AG09319 (cell line): ENCODE measurements at places on chromosomes 11 and 22.
A peak's percentile ranks its signal among the peaks of the same experiment; 100 is the strongest.

GRCh38 chr11:46677991-46678740 lies 22.3 kb downstream of the ARHGAP1 start:
- DNase-seq, result no peak

DNA sequence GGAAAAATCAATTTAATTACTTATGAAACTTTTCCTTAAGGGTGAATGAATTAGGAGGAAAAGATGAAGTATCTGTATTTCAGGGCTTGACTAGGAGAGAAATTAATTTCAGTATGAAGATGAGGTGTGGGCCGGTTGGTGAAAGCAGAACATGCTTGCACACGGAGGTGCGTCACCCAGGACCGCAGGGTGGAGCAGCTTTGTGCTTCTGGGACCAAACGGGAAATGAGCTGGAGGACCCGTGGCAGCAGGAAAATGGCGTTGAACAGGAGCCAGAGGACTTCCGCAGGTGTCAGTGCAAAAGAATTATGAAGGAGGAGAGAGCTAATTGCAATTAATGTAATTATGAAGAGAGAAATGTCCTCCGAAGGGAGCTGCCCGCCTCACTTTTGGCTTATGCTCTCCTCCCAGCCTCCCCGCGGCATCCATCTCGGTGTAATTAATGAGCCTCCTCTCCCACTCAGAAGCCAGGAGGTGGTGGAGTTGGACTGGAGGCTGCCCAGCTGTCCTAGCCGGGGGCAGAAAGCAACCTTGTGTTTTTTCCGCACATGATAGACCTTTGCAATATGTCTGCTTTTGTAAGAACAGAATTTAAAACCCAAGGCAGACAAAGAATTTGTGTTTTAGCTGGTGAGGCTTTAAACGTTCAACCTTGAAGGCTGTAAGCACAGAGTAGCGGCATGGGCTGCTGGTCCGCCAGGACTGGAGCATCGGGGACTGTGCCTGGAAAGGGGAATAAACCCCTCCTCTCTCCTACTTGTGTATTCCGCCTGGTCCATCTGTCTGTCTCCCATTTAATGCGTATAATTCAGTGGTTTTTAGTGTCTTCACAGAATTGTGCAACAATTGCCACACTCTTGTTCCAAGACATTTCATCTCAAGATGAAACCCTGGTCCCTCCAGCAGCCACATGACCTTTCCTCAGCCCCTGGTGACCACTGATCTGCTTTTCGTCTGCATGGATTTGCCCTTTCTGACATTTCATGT lies 180.6 kb downstream of the TBC1D22A start:
- DNase-seq, result no peak

DNA sequence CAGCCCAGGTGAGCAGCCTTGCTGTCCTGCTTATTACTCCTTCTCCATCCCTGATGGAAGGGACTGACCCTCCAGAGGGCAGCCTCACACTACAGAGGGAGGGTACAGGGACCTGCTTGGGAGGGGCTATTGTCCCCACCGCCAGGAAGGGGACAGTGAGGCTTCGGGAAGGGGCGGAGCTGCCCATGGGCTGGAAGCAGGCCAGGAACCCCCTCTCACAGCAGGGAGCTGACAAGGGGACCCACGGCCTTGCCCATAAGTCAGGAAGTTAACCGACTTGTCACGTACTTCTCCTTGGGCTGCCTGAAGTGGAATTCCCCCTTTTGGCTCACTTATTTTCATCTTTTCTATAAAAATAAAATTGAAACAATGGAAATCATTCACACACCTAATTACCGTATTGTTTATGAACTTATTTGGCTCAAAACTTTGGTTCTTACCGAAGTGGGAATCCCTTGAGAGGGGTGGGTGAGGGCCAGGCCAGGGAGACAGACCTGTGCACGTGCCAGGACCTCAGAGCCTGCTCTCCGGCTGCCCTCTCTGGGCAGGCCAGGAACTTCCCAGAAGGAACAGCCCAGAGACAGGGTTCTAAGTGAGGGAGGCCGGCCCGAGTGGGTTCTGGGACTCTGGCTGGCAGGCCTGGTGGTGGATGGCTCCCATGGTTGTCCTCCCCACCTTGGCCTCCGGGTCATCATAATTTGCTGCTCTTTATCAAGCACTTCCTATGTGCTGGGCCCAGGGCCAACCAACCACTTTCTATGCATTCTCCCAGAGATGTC lies 5.8 kb downstream of the MGAT3 start:
- DNase-seq, result no peak

- DNase-seq, result no peak
These were observed 83.6 kb upstream of the RASSF10 start for GRCh38 chr11:12925520-12925919.

DNA sequence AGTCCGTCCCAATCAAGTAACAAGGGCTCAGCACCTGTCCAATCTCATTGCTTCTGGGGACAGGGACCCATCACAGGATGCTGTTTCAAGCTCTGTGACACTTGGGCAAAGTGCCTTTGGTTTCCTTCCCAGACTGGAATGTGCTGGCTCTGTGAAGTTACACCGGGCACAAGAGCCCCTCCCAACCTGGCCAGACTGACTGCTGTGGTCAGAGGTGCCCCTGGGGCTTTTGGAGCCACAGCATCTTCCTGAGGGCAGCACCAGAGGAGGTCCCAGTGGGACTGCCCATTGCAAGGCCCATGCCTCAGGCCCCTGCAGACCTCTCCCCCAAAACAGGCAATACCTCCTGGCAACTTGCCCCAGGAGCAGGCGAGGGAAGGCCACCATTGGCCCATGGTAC lies 155.2 kb upstream of the GRK3 start:
- DNase-seq, result no peak

DNA sequence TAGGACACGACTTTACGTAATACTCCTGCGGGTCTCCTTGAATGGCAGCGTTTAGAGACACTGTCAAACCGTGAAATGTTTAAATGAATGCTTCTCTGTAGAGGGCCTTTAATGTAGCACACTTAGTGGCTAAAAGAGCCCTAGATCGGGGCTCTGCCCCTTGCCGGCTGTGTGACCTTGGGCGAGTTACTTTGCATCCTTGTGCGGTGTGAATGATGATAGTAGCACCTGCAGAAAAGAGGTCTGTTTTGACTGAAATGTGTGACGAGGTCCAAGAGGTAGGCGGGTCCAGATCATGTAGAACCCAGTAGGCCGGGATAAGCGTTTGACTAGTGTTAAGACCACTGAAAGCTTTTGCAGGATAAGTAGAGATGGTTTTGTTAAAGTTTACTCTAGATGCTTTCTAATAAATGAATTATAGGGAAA lies 866 bp downstream of the MED17 start:
- DNase-seq, result no peak

DNA sequence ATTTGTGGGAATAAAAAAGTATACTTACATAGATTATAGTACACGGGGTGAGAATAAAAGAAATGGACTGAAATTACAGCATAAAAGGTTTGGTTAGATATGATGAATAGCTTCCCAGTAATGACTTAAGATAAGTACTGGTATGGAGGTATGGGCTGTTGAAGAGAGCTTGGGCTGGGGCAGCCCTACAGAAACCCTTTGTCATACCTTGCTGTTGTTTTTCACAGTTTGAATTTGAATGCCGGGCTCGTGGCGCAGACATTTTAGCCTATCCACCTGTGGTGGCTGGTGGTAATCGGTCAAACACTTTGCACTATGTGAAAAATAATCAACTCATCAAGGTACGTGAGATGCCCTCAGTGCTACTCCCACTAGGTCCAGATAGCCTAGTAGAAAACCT lies 42.3 kb upstream of the RBX1 start:
- no peak for DNase-seq

DNA sequence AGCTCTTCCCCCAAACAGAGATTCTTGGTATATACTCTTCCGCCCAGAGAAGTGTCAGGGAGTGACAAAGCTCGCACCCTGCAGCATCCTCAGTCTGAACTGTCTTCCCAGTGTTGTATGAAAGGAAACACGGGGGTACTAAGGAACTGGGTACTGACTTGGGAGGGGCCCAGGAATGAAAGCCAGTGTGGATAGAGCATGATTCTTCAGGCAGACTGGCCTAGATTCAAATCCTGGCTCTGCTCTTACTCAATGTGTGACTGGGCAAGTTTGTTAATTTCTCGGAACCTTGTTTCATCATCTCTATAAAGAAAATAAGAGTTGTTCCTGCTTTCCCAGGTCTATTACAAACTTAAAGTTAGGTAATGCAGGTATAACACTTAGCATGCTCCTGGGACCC lies 266.0 kb upstream of the NARS2 start:
- peak; percentile 64 for DNase-seq

DNA sequence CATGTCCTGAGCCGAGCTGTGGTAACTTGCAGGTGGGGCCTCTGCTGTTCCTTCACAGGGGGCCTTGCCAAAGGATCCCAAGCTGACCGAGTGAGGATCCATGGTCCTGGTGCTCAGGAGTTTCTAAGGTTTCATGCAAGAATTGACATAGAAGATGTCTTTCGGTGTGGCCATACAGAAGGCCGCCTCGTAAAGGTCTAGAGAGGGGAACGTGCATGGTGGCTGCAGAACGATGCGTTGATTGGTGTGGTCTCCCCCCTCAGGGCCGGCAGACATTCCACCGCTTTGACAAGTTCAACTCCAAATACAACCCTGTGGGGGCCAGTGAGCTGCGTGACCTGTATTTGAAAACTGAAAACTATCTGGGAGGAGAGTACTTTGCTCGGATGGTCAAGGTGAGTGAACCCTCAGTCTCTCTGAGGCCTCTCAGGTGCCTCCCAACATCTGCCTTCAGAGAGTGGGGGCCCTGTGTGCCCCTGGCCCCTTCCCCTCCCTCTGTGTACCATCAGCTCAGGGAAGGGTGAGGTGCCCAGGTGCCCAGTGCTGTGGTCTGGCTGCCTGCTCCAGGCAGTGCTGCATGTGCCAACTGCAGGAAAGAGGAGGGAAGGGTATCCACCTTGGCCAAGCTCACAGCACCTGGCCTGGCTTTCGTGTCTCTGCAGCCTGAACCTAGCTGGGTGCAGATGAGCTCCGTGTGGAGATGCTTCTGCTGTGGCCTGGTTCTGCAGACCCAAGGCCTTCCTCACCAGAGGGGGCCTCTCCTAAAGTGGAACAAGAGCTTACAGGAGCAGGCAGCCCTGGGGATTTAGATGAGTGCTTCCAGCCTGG lies 39.8 kb downstream of the AMPD3 start:
- no peak for DNase-seq

GRCh38 chr22:37983860-37984791 lies at the start of gene SOX10:
TSS of gene SOX10 (minus strand) at chr22:37984555. CDS start at chr22:37983784, 771 bp downstream.
- no peak for DNase-seq

- no peak for DNase-seq
These were observed 58.1 kb downstream of the LRP5 start for GRCh38 chr11:68370211-68371111.

GRCh38 chr22:37051391-37052385 lies at the start of gene KCTD17:
TSS of gene KCTD17 (plus strand) at chr22:37051742. CDS start at chr22:37051761, 19 bp downstream.
- peak; percentile 15 for DNase-seq

DNA sequence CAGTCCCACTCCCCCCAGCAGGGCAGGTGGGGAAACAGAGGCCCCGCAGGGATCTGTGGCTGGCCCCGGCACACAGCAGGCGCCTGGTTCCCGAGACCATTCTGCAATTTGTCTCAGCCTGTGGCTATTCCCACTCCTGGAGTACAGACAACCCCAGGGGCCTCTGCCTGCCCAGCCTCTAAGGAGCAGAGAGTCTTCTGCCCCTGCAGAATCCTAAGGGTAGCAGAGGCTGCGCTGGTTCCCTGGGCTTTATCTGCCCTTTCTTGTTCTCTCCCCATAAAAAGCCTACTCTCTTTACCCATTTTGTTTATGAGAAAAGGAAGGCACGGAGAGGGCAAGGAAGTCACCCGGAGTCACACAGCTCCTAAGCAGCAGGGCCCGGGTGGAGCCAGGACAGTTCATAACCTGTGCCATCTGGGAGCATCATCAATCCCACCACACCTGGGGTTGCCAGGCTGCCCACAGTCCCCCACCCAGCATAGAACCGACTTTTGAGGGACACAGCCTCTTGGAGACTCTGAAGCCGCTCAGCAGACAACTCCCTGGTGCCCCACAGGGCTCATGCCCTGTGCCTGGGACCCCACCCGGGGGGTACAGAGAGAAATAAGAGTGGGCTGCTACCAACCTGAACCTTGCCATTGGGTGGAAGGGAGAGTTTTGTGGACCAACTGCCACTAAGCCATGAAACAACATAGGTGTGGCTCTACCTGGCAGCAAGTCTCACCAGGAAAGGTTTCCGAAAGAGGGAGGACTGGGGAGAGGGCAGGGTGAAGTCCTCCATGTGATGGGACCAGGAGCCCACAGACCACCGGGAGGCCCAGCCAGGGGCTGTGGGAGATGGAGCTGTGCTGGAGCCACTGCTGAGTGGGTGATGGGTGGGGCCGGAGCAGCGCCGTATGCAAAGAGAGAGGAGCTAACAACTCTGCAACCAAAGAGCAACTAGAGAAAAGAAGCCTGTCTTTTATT lies 17.2 kb upstream of the LINC01488 start:
- DNase-seq, result no peak

DNA sequence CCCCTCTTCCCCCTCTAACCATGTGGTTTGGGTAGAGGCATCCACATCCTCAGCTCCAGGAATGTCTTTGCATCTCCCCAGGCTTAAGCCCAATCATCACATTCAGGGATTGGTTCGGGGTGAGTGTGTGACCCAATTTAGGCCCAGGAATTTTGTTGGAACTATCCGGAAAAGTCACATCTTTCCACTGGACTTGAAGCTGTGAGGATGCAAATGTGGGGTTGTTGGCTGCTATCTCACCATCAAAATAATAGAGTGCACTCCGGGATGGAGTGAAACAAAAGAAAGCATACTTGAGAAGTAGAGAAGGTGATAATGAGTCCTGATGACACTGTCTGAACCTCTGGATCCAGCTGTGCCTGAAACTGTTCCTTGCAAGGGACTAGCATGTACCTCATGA lies 33.8 kb upstream of the OLFML1 start:
- DNase-seq, result no peak

DNA sequence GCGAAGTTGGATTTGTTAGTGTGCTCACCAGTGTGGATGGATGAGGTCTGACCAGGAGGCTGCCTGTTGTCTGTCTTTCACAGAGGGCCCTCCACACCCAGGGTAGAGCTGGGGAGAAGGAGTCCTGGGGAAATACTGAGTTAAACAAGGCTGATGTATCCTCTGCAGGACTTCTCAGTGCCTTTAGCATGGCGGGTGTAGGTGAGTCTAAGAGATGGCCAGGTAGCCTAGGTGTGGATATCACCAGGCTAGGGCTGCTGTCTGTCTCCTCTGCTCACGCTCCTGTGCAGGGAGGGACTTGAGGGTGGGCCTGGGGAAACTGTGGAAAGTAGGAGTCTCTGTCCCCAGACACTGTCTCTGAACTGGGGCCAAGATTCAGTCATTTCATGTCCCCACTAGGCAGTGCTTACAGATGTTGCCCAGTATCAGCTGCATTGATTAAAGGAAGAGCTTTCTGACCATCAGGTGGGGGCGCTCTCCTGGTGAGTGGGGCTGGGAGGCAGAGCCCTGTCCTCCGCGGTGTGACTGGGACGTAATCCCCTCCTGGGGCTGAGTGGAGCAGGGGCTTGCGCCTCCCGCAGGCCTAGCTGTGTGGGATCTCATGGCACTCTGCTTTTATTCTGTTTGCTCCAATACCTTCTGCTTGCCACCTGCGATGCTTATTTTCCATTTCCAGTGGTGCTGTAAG lies 35.5 kb upstream of the CCDC188 start:
- no peak for DNase-seq
